ENCODE measurements at places on chromosomes 16 and 17.

DNA sequence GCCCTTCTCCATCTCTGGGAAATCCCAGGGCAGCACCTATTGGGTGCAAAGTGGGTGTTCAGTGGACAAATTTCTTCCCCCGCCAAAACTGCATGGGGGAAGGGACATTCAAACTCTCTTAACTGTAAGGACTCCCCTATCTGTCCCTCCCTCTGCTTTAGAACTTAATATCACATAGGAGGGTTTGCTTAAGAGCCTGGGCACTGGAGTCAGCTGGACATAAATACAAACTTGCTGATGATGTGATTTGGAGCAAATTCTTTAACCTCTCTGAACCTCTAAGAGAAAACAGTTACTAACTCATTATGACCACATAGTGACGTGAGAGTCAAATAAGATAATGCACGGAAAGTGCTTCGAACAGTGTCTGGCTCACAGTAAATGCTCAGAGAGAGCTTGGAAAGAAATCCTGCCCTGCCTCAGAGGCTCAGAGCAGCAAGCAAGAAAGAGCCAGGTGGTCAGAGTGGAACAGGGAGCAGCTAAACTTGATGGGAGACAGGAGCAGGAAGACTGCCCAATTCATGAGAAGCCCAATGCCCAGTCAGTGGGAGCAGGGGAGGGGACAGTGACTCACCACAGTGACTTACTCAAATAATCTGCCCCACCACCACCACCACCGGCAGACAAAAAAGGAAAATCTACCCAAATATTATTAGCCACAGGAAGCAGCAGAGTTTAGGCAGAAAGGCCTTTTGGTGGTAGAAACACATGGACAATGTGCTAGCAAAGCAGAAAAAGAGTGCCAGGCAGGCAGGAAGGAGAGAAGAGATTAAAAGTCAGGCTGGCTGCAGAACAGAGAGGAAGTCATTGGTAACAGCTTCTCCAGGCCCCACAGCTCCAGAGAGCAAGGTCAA is 23.9 kb upstream of the CCL1 start:
- DNase-seq, result no peak

GRCh38 chr17:8865811-8866210 is 1.7 kb downstream of the PIK3R6 start:
- DNase-seq, result no peak

DNA sequence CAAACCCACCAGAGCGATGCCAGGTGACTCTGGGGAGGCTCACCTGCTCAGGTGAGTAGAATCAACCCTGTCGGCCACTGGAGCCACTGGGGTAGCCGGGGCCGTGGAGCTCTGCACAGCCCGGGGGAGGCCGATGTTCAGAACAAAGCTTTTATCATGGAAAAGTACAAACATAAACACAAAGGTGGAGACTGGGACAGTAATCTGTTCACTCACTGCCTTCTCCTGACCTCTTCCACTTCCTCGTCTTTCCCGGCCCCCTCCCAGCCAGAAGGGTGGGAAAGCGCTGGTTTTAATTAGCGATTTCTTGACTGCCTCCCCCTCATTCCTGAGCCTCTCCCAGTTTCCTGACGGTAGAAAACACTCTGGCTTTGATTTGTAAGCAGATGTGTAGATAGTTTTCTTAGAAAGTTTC is 9.8 kb upstream of the TEX19 start:
- DNase-seq, result no peak

DNA sequence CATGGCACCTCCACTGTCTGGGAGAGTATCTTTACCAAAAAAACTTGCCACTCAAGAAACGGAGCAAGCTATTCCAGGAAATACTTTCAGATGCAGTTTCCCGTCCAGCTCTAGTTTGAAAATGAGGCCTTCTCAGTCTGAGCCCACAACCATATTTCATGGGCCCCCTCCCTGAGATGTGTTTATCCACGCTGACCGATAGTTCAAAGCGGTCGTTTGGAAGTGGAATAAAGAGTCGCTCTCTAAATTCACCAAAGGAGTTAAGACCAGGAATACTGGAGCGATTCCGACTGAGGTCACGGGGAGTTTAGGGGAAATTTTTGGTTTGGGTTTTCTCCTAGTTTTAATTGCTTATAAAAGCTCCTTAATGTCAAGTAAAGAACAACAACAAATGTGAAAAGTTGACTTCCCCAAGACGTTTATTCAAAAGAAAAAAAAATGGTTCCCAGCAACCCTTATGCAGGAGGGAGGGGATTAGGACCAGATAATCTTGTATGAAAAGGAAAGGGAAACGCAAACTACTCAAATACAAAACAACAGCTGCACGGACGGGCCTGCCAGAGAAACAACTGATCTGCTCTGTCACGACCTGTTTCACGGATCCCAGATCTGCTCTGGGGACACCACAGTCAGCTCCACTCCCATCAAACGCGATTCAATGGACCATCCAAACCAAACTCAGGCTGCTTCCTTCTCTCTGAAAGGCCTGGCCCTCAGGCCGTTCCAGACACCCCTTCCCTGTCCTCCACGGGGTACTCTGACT is 77.1 kb downstream of the MRM3 start:
- no peak for DNase-seq

GRCh38 chr16:48434653-48435317 is 49.6 kb upstream of the SIAH1 start:
- no peak for DNase-seq

GRCh38 chr17:2250140-2251095 is 53.2 kb downstream of the SMG6 start:
- DNase-seq, result no peak

DNA sequence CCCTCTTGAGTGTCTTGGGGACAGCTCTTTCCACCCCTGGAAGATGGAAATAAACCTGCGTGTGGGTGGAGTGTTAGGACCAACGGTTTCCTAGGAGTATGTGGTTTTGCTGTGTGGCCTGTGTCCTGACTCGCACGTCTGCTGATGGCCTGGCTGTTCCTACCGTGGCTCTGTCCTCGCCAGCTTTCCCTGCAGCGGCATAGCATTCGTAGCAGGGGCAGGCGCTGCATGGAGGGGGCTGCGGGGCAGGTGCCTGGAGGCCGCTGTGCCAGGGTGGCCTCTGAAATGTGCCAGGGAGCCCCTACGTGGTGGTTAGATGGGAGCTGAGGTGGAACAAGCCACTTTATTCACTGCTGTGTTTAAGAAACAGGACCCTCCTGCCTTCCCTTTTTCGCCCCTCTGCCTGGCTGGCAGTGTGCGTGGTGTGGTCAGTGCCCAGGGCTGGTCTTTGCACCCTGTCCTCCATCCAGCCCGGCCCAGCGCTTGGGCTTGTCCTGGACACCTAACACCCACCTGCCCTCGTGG is 10.6 kb downstream of the SLC16A3 start:
- no peak for DNase-seq

DNA sequence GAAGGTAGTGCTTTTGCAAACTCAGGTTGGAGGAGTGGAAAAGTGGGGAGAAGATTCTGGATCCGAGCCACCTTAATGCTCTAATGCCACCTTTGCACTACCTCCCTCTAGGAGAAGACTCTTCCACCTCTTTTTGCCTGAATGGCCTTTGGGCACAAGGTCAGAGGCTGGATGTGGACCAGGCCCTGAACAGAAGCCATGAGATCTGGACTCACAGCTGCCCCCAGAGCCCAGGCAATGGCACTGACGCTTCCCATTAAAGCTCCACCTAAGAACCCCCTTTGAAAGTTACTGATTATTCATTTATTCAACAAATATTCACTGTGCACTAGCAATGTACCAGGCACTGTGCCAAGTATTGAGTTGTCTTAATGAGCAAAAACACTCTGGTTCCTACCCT is 3.2 kb downstream of the SHBG start:
- DNase-seq, result no peak

DNA sequence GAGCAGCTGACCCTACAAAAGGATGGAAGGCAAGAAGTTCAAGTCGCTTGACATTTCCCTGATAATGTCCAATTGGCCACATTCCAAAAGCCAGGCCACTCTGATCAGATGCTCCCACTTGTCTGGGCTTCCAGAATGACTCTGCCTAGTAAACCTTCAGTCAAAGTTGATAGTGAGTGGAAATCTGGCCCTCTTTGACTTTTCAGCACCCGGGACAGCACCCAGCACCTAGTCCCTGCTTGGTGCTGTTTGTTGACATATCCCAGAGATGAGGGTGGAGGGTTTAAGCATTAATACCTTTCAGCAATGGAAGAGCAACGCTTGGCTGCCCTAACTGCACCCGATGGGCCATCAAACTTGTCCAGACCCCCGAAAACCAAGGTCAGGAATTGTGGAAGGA is 131.3 kb downstream of the AIPL1 start:
- DNase-seq, result peak; percentile 54

Measured in ACHN (cell line).